Tibial artery (tissue), 4 donors: ENCODE measurements at places on chromosomes 7 and 10.
A peak's percentile ranks its signal among the peaks of the same experiment; 100 is the strongest.

GRCh38 chr10:19853831-19854230 lies 37.6 kb downstream of the PLXDC2 start:
- no peak for DNase-seq

- no peak for DNase-seq
Observed at GRCh38 chr10:101577121-101577871, 10.8 kb downstream of the POLL start.

DNA sequence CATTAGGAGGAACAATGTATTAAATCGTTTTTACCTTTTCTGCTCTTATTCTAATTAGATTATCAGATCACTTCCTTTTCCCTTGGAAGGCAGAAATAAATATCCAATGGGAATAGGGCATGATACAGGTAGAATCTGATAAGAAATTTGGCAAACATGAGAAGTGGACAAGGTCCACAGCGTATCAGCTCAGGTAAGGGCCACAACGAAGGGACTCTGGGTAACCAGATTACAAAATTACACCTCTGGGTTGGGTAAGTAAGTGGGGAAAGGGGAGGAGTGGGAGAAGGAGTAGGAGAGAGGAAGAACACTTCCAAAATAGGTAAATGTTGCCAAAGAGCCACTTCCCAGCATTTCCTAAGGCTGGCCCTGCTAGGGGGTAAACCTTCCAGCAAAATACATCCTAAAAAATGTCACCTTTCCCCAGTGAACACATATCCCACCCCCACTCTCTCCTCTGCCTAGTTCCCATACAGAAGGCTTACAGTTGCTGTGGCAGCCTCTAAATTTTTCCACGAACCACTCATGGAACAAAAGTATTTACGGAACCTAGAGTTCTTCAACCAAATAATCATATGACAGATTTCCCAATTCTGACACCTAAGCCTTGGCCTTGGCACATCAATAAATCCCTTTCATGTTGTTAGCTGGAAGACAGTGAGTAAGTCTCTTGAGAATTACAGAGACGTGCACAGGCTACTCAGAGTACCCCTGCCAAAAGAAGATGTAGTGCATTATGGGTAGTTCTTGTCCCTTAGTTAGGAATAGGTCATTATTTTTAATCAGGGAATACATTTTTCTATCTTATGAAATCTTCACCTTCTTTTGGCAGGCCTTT lies 51.5 kb upstream of the DLX6 start:
- no peak for DNase-seq

DNA sequence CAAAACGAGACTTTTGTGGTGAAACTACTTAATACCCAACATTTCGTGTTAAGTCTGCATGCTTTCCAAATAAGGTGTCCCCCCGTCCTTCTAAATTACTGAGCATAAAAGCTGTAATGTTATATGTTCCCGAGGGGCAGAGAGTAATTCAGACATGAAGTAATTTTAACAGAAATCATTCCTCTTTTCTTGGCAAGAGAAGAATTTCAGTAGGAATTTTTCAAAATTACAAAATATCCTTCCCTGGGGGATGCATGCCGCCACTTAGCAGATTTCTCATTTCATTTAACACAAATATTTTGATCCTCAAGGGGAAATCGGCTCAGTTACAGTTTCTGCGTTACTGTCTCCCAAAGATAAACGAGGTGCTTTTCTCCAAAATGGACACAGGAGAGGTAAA lies 213.2 kb upstream of the RHOBTB1 start:
- no peak for DNase-seq

DNA sequence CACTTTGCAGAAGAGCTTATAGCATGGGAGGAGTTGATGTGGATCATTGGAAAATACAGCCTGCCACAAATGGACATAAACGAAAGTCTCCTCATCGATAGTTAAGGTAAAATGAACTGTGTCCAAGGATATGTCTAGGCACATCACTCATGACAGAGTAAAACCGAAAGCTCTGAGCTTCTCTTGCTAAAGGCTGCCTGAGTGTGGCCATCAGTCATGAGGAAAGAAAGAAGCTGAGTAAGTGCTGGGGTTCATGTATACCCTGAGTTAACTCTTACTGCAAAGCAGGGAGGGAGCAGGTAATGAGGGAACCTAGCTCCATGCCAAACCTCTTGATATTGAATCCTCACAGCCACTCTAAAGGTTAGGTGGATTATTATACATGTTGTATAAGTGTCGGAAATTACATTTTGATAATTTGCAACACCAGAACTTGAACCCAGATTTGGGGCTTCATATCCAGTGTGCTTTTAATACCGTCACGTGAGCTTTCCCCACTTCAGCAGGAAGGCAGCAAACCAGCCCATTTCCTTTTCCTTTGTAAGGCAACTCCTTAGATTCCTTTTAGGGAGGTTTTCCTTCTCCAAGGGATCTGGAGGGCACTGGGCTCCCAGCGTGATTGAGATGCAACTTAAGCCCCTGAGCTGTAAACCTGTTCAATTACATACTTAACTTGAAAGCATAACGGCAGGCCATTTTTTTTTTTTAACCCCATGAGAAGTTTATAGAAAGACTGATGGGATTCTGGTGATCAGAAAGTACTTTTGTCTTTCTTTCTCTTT lies 215.0 kb downstream of the PHF14 start:
- no peak for DNase-seq

DNA sequence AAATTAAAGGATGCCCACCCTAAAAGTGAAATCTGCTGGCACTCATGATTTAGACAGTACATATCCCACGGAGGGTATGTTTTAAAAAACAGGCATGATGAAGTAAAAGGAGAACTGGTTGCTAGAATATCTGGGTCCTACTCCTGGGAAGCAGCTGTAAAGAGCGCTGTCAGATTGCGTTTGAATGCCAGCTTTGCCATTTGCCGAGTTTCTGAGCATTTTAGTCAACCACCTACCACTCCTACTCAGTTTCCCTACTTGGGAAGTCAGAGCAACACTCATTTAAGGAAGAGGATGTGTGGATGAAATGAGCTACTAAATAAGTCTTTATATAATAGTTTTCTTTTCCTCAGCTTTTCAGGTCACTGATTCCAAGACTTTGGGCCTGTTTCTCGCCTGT lies 1.1 kb upstream of the UMAD1 start:
- DNase-seq: no peak

DNA sequence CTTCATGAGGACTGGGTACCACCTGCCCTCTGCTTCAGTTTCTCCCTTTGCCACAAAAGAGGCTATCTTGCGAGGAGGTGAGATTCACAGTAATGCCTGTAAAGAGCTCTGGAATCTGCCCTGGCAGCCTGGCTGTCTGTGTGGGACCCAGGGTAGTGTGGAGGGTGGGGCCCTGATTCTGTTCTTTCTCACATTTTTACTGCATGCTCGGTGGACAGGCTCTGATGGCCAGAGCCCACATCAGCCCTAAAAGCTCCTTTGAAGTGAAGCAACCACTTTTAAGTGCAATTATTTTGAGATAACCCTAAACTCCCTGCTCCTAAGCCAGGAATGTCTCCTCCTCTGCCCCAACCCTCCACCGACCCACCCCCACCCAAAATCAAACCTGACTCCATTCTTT lies 92.1 kb upstream of the PODXL start:
- no peak for DNase-seq

DNA sequence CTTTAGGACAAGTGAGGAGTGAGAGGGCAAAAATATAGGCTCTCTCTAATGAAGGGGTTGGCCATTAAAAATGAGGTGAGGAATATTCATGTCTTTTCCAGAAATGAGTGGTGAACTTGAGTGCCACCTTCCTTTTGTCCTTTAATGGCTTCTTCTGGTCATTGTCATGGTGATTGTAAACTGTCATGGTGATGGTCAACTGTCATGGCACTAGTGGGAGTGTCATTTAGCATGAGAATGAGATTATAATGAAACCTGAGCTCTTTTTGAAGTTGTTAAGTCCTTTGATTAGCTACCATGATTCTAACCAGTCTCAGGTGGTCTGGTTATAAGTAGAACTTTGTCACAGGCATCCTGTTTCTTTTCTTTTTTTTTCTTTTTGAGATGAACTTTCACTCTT lies 524.4 kb downstream of the NEBL start:
- no peak for DNase-seq

- no peak for DNase-seq
Observed at GRCh38 chr7:39589323-39590111, 23.3 kb downstream of the YAE1 start.

DNA sequence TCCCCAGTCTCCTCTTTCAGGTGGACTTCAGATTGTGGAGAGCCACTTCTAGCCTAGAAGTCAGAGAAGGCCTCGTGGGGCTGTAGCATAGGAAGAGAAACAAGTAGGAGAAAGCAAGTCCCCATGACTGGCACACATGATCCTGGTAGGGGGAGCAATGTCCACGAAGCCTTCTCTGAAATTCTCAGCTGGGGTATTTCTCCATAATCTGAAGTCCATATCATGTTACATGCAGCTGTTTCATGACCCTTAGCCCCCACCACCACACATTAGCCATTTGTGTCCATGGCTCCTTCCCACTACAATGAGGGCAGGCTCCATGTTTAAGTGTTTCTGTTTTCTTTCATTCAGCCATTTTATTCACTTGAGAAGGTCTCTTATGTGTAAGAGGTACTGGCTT lies 43.2 kb downstream of the LAMB4 start:
- no peak for DNase-seq

DNA sequence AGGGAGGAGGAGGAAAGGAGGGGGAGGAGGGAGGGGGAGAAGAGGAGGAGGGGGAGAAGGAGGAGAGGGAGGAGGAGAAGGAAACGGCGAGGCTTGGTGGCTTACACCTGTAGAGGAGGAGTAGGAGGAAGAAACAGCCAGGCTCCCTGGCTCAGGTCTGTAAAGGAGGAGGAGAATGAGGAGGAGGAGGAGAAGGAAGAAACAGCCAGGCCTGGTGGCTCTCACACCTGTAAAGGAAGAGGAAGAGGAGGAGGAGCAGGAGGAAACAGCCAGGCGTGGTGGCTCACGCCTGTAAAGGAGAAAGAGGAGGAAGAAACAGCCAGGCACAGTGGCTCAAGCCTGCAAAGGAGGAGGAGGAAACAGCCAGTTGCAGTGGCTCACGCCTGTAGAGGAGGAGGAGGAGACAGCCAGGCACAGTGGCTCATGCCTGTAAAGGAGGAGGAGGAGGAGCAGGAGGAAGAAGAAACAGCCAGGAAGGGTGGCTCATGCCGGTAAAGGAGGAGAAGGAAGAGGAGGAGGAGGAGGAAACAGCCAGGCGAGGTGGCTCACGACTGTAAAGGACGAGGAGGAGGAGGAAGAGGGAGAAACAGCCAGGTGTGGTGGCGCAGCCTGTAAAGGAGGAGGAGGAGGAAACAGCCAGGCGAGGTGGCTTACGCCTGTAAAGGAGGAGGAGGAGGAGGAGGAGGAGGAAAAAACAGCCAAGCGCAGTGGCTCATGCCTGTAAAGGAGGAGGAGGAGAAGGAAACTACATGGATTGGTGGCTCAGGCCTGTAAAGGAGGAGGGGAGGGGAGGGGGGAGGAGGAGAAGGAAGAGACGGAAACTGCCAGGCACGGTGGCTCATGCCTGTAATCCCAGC lies 14.9 kb upstream of the CRCP start:
- peak; percentile 92 for DNase-seq

- no peak for DNase-seq
Observed at GRCh38 chr10:19921300-19922140, 105.3 kb downstream of the PLXDC2 start.

GRCh38 chr7:110058401-110058800 lies 1032.5 kb upstream of the LRRN3 start:
- no peak for DNase-seq

GRCh38 chr10:50809596-50809995 lies 69.9 kb downstream of the ASAH2B start:
- no peak for DNase-seq

DNA sequence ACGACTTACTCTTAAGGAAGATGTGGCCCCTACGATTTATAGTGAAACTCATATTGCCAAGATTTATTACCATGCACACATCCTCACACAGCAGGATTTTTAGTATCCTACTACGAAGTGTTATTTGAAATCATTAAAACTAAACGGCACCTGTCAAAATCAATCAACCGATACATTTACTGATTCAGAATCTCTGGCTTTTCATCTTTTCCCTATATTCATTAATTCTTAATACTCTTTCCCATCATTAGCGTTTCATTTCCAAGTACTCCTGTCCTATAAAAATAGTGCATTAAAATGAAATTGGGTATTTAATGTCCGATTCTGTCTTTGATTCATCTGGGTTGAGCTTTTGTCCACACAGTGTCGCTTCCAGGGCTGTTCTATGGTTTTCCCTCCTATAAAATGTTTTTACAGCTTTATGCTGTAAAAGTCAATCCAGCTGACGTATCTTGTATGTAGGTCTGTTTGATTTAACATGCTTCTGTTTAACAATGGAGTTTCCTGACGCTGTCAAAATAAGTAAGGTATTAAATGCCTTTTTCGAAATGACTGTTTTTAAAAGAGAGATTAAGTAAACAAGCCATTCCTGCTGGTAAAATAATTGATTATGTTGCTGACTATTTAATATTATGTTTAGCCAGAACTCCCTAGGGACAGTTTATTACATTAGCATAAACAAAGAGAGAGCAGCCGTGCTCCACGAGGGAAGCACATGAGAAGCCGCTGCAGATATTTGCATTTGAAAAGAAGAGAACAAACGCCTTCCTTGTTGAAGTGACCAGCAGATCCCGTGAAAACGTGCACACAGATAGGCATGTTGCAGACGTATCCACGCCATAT lies 22.3 kb upstream of the SFMBT2 start:
- no peak for DNase-seq

DNA sequence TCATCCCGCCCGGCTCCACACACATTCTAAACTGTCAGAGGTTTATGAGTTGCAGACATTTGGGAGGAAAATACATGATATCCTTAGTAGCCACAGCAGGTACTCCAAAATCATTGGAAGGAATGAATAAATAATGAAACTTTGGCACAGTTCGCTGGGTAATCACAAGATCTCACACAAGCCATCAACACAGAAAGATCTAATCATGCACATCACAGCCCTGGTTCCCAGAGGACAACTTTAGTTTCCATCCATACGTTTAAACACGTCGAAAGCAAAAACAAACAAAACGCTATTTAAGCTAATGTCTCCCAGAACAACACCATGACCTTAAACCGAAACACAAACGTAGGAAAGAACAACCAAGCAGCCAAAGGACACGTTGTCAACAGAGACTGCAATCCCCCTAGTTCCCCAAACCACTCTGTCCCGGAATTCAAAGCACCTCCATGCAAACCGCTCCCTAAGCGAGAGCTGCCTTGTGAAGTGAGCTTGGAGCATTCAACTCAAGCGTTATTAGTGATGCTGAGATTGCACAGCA lies 12.3 kb downstream of the SVIL start:
- no peak for DNase-seq

DNA sequence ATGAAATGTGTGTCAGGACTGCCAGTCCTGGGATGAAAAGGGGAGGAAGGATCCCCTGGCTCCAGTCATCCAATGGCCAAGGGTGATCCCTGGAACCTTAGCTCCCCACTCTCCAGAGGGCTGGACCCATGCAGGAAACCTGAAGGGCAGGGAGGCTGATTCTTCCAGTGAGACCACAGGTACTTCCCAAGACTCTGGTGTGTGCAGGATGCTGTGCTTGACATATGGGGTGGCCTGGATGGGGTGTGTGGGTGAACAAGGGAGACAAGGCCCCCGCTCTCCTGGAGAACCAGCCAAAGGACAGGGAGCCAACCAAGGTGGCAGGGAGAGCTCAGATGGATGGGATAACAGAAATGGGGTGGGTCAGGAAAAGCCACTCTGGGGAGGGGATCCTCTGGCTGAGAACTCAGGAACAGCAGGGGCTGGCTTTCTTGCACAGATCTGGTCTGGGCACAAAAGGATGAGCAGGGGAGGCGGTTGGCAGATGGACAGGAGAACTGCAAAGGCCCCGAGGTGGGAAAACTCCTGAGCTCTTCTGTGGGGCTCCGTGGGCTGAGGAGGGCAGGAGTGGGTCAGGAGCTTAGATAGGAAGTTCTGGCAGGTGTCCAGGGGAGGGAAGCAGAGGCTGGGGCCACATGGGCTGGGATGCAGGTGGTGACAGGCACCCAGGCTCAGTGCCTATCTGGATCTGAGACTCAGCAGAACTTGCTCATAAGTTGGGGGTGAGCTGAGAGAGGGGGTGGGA lies 100.6 kb downstream of the ARHGAP22 start:
- DNase-seq: peak; percentile 51
